ENCODE measurements at places on chromosomes 2 and 18.

- DNase-seq = no peak
Observed at GRCh38 chr2:207111757-207112156, 54.0 kb downstream of the KLF7 start.

GRCh38 chr2:197908156-197908555 is 103.8 kb downstream of the PLCL1 start:
- no peak for DNase-seq

DNA sequence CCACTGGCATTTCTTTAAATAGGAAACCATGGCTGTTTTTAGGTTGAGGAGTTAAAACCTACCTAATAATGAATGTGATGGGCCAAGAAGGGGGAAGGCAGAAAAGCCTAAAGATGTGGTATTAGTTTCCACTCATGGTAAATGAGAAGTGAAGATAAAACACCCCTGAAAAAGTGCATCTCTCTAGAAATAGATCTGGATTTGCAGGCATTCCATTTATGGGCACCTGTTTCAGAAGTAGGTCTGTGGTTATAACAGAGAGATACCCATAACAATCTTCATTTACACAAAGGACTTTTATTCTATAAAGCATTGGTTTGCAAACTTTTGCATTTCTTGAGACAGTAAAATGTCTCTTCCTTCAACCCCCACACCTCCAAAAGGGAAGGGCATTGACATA is 62.1 kb downstream of the PRKCE start:
- no peak for DNase-seq

GRCh38 chr2:172179045-172179701 is 76.5 kb upstream of the DLX2 start:
- no peak for DNase-seq

DNA sequence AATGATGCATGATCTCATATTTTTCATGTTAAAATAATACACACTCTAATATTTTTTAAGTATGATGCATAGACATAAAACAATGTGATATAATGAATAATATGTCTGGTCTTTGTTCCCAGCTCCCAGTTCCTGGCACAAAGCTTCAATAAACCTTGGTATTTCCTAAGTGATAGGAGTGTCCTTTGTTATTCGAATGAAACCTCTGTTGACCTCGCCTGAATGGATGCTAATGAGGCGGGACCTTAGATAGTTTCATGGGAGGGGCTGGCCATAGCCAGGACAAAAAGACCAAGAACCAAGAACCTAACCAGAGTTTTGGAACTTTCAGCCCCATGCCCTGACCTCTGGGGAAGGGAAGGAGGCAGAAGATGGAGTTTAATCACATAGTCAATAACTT is 257.7 kb upstream of the COPS8 start:
- no peak for DNase-seq

GRCh38 chr2:42328148-42328833 is 32.7 kb downstream of the COX7A2L start:
- no peak for DNase-seq

- no peak for DNase-seq
Observed at GRCh38 chr18:59699750-59700534, 2.7 kb upstream of the CCBE1 start.

DNA sequence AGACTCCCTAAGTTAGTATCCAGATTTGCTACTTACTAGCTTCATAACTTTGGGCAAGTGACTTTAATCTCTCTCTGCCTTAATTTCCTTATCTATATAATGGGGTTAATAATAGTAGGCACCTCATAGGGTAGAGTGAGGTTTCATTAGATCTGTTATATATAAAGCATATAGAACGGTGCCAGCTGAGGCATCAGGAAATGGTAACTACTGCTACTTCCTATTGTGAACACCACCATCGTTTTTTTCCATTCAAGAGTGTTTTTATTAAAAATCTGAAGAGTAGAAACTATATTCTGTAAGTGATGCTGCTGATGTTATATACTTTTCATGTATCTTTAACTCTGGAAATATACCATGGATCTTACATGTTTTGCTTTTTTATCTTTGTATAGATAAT is 44.3 kb downstream of the MALT1 start:
- DNase-seq = no peak

GRCh38 chr2:219210196-219210885 is 3.8 kb downstream of the ZFAND2B start:
- no peak for DNase-seq

GRCh38 chr2:157837851-157838441 is 38.2 kb downstream of the ACVR1 start:
- DNase-seq = no peak

- no peak for DNase-seq
Observed at GRCh38 chr2:230471074-230471473, 55.1 kb downstream of the SP100 start.

DNA sequence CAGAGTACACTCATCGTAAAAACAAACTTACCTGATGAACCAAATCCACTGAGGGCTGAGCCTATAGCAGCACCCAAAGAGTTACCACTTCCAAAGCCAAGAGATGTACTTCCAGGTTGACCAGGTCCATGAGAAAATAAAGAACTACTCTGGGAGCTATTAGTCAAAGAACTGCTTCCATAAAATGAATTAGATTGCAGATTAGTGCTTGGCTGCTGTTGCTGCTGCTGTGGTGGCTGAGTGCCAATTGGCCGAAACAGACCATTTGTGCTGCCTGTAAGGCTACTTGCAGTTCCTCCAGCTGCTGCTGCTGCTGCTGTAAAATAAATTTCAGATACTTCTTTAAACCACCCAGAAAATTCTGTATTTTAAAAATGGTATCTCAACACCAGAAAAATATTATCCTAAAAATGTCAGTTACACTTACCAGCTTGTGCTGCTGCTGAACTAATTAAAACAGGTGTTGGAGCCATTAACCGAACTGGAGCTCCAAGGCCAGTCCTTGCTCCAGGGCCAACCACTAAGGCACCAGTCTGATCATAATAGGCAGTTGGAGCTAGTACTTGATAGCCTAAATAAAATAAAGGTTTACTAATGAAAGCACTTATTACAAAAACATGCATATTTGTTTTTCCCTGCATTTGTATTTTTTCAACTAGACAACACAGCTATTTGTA is 58.1 kb upstream of the SDC1 start:
- no peak for DNase-seq

DNA sequence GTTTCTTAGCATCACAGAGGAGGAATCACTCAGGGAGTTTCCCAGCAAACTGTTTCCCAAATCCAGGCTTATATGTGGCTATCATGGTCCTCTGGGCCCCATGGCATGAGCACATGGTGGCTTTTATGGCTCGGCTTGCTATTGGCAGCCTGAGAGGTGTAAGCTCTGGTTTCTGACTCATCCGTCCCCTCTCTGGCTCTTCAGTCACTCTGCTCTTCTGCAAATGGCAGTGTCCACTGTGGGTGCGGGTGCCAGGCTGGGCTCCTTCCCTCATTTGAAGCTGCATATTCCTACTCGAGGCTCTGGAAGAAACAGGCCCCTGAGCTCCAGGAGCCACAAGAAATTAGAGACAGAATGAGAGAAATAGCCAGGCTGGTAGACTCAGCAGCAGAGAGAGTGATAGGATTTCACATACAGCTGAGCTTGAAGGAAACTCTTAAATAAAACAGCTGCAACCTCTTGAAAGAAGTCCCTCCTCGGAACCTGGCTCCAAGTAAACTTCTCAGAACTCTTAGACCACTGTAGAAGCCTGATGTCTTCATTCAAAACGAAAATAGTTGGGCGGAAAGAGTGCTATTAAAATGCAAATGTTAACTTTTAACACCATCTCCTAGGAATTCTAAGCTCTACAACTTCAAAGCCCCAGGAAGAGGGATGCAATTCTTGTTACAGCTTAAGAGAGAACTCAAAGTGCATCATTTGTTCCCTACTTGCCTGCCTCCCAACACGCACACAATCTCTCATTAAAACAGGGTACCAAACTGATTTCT is 212.6 kb upstream of the SP5 start:
- no peak for DNase-seq

GRCh38 chr2:129777762-129778583 is 201.5 kb upstream of the RAB6C start:
- DNase-seq = no peak

DNA sequence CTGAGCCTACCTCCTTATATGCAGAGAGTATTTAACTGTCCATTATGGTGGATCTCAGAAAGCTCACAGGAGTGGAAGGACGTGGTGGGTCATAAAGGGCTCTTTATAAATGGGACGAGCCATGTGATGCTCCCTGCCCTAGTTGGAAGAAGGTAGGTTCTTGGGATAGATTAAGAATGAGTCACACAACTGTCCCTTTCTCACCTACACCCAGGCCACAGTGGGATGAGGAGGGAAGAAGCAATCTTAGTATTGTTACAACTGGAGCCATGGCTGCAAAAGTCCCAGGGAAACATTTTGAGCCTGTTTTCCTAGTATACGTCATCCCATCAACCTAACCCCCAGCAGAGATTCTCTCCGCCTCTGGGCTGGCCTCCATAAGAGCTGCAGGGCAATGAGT is 229.9 kb downstream of the TTC32 start:
- DNase-seq = no peak

DNA sequence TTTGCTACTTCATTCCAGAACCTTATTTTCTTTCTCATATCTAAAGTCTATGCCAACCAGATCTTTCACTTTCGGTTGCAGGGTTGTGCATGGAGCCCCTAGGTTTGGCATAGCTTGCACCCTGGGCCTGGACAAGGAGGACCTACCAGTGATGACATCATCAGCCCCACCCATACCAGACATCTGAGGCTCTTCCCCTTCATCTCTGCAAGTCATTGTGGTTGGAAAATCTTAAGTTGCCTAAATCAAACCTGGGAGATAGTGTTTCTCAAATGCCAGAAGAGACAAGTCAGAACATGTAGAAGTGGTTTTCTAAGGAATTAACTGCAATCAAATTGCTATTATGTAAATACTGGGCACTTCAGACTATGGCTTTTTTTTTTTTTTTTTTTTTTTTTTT is 363.3 kb downstream of the ZNF516 start:
- no peak for DNase-seq

DNA sequence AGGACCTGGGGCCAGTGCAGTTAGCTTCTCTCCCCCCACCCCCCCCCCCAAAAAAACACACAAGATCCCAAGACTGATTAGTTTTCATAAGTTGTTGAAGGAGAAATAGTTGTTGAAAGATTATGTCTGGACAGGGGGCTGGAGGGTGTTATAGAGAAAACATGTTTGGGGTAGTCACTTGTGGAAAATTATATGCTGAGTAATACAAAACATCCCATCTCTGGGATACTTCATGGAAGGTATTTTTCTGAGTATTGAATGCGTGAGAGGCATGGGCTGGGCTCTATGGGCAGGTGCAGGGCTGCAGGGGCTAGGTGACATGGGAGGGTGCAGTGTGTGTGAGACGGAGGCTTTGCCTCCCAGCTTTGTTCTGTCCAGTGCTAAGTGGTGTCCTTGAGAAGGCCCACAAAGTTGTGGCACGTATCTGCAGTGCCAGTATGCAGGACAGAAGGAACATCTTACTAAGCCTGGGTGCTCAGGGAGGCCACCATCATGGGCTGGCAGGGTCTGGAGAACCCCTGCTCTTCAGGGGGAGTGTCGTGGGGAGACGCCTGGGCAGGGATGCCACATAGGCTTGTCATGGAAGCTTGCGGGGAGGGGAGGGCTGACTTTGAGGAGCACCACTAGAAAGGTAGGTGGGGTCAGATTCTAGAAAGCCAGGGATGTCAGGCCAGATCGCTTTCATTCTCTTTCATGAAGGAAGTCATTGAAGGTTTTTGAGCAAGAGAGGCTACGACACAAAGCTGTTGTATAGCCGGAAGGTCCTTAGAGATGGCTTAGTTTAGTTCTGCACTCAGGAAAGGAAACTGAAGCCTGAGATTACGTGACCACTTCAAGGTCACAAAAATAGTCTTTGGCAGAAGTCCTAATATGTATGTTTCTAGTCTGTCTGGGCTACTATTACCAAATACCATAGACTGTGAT is 232.0 kb downstream of the LDLRAD4 start:
- DNase-seq = no peak

GRCh38 chr18:9869715-9870430 is 15.9 kb upstream of the TXNDC2 start:
- no peak for DNase-seq

DNA sequence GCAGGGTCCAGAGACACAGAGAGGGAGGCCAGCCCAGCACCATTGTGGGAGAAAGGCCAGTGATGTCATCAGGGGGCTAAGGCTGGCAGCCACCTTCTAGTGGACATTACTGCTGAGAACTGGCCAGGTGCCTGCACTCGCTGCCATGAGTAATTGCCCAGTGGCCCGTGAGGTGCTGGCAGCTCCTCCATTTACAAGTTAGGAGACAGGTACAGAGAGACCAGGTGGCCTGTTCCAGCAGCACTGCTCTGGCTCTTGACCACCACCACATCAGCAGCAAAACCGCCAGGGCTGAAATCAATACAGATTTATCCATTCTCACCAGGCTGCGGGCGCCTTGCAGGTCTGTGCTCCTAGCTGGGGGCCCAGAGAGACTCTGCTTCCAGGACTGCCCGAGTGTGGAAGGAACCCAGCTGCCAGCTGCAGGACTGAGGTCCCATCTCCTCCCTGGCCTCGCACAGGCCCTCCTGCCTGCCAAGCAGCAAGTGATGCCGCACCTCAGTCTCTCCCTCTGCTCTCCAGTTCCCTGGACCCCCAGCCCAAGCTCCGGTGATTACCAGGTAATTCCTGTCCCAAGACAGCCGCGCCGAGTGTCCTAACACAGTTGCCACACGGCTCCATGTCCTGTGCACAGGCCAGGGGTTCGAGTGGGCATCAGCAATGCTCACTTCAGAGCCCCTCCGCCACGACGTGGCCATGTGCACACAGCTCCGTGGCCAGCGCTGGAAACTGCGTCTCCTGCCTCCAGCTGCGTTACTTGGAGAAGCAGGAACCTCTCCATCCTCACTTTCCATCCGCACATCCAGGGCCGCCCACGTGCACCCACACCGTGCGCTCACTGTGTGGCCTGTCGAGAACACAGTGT is 101.0 kb upstream of the CTDP1 start:
- no peak for DNase-seq

DNA sequence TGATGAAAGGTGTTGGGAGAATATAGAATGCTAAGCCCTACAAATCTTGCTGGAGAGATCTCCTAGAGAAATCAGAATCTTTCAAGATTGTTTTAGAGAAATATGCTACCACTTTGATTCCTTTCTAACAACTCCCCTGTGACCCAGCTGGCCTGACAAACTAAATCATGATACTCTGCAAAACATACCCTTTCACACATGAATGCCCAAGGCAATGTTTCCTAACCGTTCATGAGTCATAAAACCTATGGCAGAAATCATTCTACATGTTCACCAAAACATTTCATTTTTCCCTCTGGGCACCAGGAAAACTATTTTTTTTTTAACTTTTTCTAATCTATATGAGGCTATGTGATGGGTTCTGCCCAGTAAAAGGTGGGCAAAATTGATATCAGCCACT is 77.8 kb upstream of the SETBP1 start:
- DNase-seq = no peak
